ENCODE measurements at places on chromosomes 12 and 14.

- peak; percentile 94 for DNase-seq
Observed at GRCh38 chr12:46209914-46210872, 58.6 kb downstream of the SLC38A1 start.

DNA sequence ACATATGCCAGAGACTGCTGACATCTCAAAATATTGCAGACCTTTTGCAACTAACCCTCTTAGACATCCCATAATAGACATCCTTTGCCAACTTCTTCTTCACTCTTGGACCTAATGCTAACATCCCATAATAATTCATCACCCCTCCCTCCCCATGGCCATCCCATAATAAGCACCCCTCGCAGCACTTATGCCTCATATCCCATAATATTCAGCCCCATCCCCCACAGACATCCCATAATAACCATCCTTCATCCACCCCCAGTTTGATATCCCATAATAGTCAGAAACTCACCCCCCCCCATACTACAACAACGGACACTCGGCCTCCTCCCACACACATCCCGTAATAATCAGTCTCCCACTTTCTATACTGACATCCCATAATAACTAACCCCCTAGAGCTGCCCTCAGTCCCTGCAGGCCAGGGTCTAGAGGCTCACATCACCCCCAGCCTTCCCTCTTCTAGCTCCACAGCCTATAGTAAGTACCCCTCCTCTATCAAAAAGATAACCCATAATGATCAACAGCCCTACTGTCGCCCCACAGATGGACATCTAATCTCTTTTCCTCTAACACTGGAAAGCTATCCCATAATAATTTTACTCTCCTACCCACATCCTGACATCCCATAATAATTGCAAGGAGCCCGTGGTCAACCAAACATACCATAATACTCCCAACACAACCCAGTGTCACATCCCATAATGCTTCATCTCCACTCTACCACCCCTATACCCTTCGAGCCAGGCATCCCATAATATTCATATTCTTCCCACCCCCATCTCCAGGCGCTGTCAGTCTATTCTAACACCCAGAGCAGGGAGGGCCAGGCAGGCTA lies 792 bp upstream of the CHD4 start:
- DNase-seq: peak; percentile 89

- no peak for DNase-seq
Observed at GRCh38 chr14:70442750-70443149, 9.2 kb upstream of the ADAM21 start.

- peak; percentile 32 for DNase-seq
Observed at GRCh38 chr14:25150401-25150800, 100.5 kb upstream of the STXBP6 start.

DNA sequence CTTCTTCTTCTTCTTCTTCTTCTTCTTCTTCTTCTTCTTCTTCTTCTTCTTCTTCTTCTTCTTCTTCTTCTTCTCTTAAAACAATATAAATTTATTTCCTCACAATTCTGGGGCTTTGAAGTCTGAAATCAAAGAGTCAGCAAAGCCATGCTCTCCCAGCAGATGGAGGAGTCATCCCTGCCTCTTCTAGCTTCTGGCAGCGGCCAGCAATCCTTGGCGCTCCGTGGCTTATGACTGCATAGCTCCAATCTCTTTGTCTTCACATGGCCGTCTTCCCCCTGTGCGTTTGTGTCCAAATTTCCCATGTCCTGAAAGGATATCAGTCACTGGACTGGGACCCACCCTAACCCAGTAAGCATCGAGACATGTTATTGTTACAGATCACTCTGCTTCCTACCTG lies 22.9 kb downstream of the KCNA1 start:
- no peak for DNase-seq

DNA sequence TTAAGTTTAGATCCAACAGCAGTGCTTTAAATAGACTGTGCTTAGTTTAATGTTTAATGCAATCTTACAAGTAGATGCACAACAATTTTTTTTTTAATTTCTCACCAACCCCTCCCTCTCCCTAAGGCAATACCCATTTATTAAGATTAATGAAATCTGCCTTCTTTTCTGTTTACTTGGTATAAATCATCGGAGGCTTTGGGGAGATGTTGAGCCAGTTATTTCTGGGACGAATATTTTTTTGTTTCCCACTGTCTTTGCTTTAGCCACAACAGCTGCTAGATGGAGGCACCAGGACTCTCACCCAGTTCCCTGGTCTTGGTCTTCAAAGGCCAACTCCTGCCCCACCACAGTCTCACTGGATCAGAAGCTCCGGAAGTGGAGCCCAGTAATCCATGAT lies 113.4 kb downstream of the PLXNC1 start:
- no peak for DNase-seq

DNA sequence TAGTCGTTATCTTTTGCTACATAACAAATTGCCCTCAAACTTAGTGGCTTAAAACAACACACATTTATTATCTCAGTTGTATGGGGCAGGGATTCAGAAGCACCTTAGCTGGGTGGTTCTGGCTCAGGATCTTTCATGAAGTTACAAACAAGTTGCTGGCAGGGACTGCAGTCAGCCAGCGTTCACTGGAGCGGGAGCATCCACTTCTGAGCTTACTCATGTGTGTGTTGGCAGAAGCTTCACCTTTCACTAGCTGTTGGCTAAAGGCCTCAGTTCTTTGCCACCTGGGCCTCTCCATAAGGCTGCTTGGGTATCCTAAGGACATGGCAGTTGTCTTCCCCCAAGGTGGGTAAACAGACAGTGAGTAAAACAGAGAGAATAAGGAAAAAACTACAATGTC lies 365.7 kb downstream of the RPS29 start:
- DNase-seq: no peak

DNA sequence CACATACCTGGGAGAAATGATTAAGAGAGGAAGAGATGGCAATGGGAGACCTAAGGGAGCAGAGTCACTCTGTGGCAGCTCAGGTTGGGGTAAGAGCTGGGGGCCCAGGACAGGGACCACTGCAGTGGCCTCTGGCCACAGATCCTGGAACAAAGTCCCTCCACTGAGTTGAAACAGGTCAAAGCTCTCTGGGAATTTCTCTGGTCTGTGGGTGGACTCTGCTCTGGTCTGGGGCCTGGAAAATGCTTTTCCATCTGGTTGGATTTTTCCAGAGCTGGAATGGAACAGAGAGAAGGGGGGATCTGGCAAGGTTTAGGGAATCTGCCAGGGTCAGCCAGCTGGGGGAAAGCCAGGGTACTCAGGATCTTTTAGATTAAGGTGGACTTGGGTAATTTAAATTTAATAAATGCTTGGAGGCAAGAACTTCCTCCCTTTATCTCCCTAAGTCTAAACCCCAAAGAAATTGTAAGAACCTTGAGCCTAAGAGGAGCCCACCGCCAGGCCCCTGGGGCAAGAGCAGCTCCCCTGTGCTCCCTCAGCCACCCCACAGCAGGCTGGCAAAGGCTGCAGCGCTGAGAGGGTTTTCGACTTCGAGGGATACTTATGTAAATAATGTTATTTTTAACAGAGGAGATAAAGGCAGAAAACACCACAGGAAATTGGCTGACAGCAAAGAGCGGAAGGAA lies 3.7 kb downstream of the HOXC10 start:
- DNase-seq: no peak

GRCh38 chr12:65460063-65460462 lies 181.6 kb downstream of the MSRB3 start:
- no peak for DNase-seq

- no peak for DNase-seq
Observed at GRCh38 chr12:69985656-69986055, 160.6 kb downstream of the MYRFL start.

GRCh38 chr12:27305673-27306456 lies 26.8 kb upstream of the BMAL2 start:
- no peak for DNase-seq

GRCh38 chr12:53999559-54000115 lies 324 bp upstream of the HOXC9 start:
- peak; percentile 69 for DNase-seq

DNA sequence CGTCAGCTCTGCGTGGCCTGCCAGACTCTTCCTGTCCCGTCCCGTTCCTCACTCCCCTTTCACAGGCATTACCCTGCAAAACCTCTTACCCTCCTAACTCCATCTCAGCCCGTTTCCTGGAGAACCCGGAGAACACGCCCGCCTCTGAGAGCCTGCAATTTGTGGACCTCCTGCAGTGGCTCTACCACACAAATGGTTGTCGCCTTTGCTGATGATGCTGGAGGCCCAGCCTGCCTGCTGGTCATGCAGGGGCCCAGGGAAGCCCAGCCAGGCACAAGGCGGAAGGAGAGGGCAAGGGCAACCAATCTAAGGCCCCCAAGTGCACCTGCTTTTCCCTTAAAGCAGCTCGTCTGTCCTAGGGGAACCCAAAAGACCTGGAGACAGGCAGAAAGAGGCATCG lies 22.5 kb downstream of the RFLNA start:
- DNase-seq: no peak

GRCh38 chr12:99142651-99143050 lies 497.6 kb downstream of the APAF1 start:
- DNase-seq: no peak

DNA sequence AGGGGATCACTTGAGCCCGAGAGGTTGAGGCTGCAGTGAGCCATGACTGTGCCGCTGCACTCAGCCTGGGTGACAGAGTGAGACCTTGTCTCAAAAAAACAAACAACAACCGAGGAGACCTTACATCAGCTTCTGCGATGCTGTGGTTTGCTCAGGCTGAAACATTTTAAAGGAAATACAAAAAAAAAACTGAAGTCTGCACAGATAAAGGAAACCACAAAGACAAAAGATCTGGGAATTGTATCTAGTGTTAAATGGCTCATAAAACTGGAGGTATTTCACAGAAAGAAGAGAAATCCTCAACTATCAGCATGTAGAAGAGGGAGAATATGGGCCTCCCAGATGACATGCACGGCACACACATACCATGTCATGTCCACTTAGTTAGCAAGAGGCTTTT lies 60.3 kb upstream of the VPS33A start:
- DNase-seq: no peak

DNA sequence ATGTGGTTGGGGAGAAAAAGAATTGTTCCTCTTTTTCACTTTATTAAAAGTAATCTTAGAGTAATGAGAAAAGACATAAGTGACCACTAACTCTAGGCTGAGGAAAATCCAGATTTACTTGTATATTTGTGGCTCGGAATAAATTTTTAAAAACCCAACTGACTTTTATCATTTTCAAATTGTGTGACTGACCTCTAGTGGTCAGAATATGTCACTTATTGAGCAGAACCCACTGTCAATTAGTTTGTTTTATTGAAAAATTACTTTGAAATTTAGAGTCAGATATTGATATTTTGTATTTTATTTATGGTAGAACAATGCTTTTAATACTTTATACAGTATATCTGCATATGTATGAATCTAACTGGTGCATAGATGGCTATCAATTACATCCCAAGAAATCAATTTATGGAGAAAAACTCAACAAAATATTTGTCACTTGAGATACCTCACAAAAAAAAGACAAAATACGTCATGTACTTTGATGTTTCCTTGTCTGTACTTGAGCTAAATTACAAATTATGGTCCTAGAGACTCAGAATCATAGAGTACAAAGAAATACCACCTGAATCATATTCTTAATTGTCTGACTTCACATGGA lies 229.4 kb downstream of the CNTN1 start:
- DNase-seq: no peak

- DNase-seq: no peak
Observed at GRCh38 chr12:125193376-125194152, 128.3 kb downstream of the AACS start.

DNA sequence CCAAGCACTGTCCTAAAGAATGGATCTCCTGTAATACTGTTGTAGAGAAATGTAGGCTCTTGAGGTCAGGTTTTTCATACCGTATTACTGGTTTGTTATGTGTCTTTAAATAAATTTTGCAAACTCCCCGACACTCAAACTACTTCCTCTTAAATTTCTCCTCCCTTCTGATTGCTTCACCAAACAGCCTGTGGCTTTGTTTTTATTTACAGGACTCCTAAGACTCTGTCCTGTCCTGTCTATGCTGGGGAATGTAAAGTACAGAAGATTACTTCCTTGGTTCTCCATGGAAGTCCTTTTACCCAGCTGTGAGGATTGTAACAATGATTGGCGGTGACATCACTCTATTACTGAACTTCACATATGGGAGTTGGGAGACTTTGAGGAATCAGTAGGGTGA lies 873.5 kb downstream of the DIO2 start:
- no peak for DNase-seq

- DNase-seq: no peak
Observed at GRCh38 chr14:35696119-35696518, 113.0 kb downstream of the RALGAPA1 start.
